Upper lobe of left lung (tissue), 6 donors: ENCODE measurements at places on chromosomes 3 and 15.
A peak's percentile ranks its signal among the peaks of the same experiment; 100 is the strongest.

GRCh38 chr15:69780981-69781380 lies 316.7 kb downstream of the TLE3 start:
- DNase-seq, result no peak

GRCh38 chr3:195537995-195538394 lies 5.1 kb downstream of the PPP1R2 start:
- no peak for DNase-seq

- no peak for DNase-seq
Measured at GRCh38 chr3:153084431-153084830, 77.6 kb upstream of the RAP2B start.

GRCh38 chr3:94323596-94323995 lies 260.7 kb downstream of the NSUN3 start:
- no peak for DNase-seq

DNA sequence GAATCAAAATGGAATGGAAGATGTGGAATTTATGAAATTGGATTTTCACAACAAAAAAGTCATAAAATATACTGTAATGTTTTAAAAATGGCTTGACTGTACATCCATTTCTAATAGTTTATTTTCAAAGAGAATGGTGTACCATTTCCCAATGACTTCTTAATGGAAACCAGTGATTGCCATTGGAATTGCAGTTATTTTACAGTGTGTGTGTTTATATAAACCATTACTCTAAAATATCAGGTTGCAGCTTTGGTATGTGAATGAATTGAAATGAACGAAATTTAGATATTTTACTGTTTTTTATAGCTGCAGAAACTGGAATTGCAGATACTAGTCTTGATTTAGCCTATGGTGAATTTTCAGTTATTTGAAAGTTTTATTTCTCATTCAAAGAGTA lies 165.6 kb downstream of the UBE2E2 start:
- no peak for DNase-seq

- no peak for DNase-seq
Measured at GRCh38 chr3:27713078-27713423, 9.1 kb downstream of the EOMES start.

DNA sequence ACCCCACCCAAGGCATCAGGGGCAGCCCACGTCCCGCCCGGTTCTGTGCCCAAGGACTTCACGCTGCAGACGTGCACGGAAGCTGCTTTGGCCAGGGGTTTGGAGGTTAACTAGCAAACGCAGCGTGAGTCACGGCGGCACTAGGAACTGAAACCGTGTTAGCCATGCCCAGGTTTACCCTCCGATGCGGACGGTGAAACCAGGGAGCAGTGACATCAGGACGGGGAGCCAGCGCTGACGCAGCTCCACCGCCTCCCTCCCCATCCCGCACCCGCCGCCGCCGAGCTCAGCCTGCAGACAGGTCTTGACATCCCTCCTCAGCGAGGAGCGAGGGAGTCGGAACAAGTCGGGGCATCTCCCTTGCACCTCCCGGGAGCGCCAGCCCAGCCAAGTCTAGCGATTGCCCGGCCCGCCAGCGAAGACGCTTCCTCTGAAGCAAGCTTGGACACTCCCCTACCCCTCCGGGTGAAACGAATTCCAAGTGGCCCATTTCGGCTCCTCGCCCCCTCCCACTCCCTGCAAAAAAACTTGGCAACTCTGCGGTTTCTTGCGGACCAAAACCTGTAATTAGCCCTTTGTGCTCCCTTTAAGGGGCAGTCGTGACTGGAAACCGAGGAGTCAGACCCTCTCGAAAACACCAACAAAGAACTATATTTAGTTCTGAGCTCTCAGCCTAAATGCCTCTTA lies 1.4 kb upstream of the RAP2B start:
- peak; percentile 87 for DNase-seq

- no peak for DNase-seq
Measured at GRCh38 chr3:177735431-177735830, 538.1 kb upstream of the TBL1XR1 start.

GRCh38 chr15:55108858-55109518 lies 87.8 kb downstream of the RSL24D1 start:
- DNase-seq, result peak; percentile 8

DNA sequence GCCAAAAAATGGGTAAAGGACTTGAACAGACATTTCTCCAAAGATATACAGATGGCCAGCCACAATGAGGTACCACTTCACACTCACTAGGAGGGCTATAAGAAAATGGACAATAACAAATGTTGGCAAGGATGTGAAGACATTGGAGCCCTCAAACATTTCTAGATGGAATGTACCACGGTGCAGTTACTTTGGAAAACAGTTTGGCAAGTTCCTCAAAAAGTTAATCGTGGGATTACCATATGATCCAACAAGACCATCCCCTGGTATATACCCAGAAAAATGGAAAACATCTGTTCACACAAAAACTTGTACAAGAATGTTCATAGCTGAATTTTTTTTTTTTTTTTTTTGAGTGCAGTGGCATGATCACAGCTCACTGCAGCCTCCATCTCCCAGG lies 15.9 kb upstream of the HRH1 start:
- DNase-seq, result no peak

DNA sequence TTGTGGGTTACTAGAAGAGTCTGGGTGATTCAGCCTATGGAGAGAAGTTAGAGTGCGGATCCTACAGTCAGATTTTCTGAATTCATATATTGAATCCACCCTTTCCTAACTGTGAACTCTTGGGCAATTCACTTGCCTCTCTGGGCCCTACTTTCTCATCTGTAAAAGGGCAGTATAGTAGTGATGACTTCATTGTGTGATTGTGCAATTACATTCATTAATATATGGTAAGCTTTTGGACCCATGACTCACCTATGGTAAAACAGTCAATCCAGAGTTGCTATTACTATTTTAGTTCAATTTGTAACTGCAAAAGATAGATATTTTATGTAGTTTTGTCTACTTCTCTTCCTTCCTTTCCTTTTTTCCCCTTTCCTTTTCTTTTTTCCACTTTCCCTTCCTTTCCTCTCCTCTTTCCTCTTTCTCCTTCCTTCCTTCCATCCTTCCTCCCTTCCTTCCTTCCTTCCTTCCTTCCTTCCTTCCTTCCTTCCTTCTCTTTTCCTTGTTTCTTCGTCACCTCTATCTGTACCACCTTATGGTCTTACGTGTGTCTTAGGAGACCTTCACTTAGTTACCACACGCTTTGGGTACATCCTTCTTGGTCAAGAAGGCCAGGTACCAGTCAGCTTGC lies 37.0 kb downstream of the GMNC start:
- DNase-seq, result no peak

- no peak for DNase-seq
Measured at GRCh38 chr3:25396686-25397085, 31.4 kb upstream of the RARB start.

- DNase-seq, result no peak
Measured at GRCh38 chr3:198092276-198092675, 132.3 kb downstream of the LMLN start.

GRCh38 chr3:165770781-165771180 lies 66.4 kb downstream of the BCHE start:
- no peak for DNase-seq

GRCh38 chr15:65653801-65654521 lies 32.2 kb downstream of the SLC24A1 start:
- no peak for DNase-seq

DNA sequence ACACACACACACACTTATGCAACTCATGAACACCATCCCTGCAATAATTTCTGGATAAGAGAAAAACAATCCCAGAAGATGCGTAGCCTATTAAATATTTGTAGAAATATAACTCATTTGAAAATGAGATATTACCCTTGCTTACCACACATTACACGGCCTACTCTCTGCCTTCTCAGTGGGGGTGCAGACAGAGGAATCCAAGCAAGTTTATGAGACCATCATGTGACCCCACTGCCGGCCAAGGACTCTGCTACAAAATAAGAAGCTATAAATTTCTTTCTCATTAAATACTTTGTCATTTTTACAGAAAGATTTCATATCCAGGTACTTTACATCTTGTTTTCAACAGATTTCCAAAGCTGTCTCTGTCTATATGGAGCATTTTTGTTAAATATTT lies 286.3 kb downstream of the ZNF385D start:
- DNase-seq, result no peak

DNA sequence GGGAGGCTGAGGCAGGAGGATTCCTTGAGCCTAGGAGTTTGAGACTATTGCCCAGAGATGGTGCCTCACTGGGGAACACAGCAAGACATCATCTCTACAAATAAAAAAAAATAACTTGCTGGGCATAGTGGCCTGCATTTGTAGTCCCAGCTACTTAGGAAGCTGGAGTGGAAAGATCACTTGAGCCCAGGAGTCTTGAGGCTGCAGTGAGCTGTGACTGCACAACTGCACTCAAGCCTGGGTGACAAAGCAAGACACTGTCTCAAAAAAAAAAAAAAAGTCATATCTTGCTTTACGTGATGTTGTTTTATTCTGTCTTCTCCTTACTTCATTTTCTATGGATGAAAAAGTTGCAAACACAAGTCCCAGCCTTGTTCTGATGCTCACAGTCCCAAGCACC lies 14.1 kb downstream of the GATM start:
- no peak for DNase-seq

DNA sequence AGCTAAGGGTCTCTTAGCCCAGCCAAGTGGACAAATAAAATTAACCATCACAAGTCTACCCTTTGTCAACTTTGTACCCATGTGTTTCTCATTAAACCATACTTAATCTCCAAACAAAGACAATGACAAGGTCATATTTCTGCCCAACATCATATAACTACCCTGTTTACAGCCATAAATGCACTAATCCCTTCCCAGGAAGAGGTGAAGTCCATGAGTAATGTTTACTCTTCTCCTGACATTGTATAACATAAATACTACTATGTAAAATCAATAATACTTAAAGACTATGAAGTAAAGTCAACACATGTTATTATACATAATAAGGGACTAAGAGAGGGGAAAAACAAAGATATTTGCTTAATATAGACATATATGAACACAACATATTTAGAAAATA lies 38.5 kb upstream of the FAN1 start:
- DNase-seq, result no peak

GRCh38 chr15:85583923-85584390 lies 203.6 kb downstream of the AKAP13 start:
- peak; percentile 76 for DNase-seq

GRCh38 chr15:76196269-76197231 lies 114.7 kb downstream of the ETFA start:
- no peak for DNase-seq

GRCh38 chr3:183825456-183826161 lies at the start of gene MAP6D1:
TSS of gene MAP6D1 (minus strand) at chr3:183825577. CDS start at chr3:183825547, 30 bp downstream.
- peak; percentile 90 for DNase-seq

DNA sequence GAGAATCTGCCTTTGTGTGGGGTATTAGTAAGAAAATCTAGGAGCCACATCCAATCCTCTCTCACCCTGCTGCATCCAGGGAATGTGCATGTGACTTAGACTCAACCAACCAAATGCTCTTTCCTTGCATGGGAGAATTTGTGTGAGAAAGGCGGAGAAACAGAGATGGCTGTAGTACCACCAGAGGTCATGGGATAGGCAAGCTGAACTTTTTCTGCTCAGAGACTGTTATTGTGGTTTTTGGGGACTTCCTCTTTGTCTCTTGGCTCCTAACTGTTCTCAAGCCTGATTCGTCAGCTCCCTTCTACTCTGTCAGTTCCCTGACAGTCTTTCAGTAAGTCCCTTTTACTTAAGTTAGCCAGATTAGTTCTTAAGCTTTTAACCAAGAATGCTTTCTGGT lies 2.6 kb upstream of the ZSCAN2 start:
- no peak for DNase-seq

GRCh38 chr3:150240891-150241290 lies 167.2 kb upstream of the TSC22D2 start:
- DNase-seq, result no peak

DNA sequence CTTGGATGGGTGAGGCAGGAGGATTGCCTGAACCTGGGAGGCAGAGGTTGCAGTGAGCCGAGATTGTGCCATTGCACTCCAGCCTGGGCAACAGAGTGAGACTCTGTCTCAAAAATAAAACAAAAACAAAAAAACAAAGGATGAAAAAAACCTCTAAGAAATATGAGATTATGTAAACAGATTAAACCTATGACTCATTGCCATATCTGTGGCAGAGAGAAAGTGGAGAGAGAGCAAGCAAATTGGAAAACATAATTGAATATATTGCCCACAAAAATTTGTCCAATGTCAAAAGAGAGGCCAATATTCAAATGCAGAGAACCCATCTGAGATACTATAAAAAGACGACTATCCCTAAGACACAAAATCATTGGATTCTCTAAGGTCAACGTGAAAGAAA lies 1106.0 kb downstream of the OTOL1 start:
- no peak for DNase-seq

DNA sequence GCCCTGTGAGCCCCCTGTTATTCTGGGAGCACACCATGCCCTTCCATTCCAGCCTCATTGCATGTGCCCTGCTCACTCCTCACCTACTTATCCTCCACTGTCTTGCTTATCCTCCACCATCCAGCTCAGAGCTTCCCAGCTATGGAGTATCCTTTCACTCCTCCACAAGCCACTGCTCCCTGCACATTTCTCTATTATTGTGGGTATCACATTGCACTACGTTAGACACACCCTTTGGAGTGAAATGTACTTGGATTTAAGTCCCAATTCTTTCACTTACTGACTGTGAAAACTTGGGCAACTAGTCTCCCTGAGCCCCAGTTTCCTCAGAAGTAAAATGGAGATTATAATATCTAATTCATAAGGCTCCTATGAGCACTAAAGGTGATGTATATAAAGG lies 4.3 kb downstream of the MASP1 start:
- no peak for DNase-seq

- DNase-seq, result no peak
Measured at GRCh38 chr15:67076147-67076843, 10.9 kb downstream of the SMAD3 start.

DNA sequence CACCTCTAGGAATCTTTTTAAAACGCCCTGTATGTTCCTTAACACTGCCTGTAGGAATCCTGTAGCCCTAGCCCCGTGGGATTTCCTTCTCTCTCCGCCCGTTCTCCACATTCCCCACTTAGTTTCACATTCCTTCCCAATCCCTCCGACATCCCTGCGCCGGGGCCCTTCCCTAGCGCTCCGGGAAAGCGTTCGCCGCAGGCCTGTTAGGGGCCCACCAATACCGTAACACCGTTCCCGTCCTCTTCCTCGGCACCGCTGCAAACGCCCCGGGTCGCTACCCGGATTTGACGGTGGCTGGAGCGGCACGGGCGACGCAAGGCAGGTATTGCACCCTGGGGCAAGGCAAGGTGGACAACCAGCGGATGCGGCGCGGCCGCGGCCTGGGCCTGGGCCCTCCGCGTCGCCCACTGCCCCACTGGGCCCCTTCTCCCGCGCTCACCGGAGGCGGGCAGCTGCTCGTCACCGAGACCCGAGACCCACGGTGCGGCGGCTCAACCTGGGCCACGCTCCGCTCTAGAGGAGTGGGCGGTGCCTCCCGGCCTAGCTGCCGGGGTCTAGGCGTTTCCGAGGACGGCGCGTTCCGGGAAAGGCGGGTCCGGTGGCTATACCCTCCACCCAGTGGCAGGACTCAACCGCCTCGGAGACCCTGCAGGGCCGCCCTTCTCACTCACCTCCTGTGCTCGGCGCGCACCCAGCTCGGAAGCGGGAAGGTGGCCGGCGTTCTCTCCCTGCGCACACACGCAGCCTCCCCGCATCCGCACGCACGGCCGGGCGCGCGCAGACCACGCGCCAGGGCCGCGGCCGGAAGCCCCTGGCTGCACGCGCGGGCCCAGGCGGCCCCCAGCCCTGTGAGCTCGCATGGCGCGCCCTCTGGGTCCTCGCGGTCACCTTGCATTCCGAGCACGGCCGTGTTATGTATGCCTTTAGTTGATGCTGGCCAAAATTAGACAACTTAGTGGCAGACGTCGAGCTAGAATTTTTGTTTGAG lies at the start of gene B3GALNT1:
Gene B3GALNT1, minus strand, starts transcription at position 789 of the 991 bp plus-strand sequence. CDS start 18,595 bp downstream, outside the sequence.
- peak; percentile 91 for DNase-seq
